Fibroblast of skin of right quadriceps (primary cell): ENCODE measurements at places on chromosomes 7 and 10.

DNA sequence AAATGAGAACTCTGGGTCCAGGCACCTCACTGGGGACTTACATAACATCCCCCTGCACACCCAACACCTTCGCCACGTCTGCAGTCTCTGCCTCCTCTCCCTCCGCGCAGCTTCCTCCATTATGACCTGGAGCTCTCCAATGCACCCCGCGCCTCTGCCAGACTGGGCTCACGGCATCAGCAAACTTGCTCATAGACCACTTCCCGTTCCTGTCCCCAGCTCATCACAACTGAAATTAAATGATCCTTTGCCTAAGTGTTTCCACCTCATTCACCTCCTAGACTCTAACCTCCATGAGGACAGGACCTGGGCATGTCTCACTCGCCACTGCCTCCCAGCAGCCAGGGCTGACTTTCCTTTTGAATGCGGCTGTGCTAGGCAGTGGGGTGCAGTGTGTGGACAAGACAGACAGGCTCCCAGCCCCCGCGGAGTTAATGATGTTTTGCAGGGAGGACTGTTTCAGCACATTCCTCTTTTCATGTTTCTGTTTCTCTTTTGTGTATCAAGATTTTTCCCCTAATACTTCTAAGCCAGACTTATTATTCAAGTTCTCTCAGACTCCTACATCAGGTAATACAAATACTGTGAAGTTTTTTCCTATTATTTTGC is 18.8 kb downstream of the CHST15 start:
- no peak for DNase-seq

DNA sequence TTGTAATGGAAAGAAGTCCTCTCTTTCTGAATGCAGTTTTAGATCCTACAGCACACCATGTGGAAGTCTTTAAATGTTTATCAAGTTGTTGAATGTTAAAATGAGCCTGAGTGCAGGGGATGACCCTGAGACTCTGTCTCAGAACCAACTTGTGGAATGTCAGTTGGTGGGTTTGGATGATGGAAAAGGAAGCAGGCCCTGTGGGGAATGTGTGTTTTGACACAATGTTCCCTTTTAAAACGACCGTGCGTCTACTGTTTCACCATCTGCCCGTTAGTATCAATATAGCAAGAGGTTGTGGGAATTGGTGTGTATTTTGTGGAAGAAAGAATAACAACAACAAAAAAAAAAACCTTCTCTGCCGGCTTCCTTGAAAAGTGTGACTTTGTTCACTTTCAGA is 8.3 kb downstream of the DYNC1I1 start:
- DNase-seq, result no peak

GRCh38 chr10:50310560-50311174 is 59.4 kb upstream of the ASAH2 start:
- no peak for DNase-seq

DNA sequence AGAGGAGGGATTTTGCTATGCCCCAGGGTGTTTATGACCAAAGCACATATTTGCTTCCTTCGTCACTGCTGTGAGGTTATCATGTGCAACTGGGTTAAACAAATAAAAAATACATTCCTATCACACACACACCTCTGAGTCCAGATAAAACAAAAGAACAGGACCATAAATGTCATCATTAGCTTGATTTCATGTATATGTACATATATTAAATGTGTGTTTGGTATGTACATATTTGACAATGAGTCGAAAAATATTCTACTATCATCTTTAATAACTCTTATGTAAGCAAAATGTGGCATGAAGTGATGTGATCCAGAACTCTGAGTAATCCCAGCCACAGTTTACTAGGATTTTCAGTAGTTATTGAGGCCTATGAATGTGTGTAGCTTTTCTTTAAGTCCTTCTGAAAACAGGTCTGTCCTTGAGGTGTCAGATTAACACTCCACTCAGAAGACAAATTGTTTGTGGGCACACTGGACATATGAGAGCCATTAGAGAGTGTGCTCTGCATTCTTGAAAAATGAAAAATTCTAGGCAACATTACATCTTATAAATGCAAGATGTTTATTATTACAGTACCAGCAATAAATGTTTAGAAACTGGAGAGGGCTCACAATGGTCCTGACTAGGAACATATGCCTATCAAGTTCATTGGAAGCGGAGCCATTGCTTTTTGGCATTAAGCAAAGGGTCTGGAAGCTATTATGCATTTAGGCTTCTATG is 335.1 kb upstream of the SEMA3A start:
- peak; percentile 84 for DNase-seq

- peak; percentile 5 for DNase-seq
These were observed 723.7 kb downstream of the SORCS1 start for GRCh38 chr10:106440767-106441166.

DNA sequence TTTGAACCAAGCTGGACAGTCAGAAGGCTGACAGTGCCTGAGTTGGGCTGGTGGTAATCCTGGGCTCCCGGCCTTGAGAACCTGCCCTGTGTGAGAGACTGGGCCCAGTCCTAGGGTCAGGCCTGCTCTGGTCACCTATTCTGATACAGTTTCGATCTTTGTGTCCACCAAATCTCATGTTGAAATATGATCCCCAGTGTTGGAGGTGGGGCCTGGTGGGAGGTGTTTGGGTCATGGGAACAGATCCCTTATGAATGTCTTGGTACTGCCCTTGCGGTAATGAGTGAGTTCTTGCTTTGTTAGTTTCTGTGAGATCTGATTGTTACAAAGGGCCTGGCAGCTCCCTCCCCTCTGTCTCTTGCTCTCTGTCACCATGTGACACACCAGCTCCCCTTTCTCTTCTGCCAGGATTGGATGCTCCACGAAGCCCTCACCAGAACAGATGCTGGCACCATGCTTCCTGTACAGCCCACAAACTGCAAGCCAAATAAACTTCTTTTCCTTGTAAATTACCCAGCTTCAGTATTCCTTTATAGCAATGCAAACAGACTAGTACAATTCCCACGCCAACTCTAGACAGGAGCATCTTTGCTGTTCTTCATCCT is 111.8 kb upstream of the ZNF438 start:
- DNase-seq, result no peak

DNA sequence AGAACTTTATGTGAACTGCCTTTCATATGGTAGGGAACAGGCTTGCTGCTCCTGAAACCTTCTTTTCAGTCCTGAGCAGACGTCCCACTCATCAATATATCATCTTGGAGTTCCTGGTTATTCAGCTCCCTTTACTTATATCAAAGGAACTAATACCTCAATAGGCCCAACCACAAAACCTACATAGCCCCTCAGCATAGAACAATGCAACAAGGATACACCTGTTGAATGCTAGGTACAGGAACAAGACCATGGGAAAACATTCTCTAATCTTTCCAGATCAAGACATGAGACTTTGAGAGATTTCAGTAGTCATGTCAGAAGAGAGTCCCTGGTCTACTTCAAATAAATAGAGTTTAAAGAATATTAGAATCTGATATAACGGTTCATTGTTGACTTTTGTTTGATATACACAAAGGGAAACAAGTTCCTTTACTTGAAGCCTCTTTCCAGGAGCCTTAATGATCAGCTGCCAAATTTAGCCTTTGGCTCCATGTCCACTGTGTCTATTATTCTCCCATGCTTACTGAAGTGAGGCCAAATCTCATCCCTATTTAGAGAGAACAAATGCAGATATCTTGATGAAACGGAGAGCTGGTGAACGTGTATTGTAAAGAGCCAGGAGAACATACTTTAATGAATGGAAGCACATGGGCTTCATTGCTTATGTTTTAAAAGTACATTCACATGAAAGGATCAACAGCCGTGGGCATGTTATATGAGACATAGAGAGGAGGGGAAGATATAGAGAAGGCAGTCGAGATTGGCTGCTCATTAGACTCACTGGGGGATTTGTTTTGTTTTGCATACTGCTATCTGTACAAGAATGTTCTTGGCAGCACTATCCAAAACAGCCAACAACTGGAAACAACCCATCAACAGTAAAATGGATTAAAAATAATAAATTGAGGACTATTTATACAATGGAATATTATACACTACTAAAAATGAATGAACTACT is 9.5 kb downstream of the RHOBTB1 start:
- no peak for DNase-seq

- DNase-seq, result peak; percentile 52
These were observed 95.0 kb downstream of the CDCA7L start for GRCh38 chr7:21850531-21851285.

DNA sequence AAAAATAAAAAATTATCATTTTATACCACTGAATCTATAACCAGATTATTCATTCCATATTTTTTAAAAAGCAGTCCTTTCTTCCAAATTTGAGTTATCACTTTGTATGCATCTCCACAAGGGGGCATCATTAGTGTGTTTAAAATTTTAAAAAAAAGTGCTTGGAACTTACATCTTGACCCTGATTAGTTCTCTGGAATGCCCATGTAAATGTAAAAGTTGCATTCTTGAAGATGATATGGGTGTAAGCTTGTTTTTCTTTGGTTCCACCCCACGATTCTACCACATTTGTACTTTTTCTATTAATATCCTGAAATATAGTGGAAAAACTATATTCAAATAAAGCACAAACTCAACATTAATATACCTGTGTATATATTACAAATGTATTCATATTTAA is 144.9 kb downstream of the ELAPOR2 start:
- DNase-seq, result peak; percentile 32

DNA sequence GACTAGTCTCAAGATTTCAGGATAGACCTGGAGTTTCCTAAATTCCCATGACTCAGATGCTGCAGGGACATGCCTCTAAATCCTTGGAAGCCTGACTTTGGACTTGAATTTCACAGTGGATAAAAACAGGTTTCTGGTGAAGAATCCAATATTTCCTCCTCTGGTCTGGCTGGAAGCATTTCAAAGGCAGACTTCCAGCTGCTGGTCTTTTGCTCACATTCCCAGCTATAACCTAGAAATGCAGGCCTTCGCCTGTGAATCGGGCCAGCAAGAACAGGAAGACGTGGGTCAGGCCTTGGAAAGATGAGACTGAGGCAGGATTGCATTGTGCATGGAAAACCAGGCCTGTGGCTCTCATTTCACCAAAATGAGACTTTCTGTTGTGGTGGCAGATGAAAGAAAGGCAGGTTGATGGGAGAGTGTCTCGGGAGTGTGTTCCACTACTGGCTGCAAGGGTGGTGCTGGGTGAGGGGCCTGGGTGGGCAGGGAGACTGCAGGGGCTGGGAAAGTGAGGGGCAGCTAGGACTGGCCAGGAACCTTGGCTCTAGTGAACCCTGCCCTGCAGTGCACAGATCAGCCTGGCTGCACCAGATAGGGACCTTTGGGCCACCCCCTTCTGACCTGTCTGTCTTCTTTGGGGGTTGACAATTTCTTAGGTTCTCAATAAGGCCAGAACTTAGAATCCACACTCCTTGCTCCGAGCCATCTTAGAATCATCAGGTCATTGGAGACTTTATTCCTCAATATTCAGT is 488.8 kb upstream of the MKI67 start:
- no peak for DNase-seq

GRCh38 chr7:157208571-157209413 is 70.1 kb downstream of the UBE3C start:
- no peak for DNase-seq

GRCh38 chr7:2794836-2795636 is 49.1 kb downstream of the GNA12 start:
- no peak for DNase-seq

DNA sequence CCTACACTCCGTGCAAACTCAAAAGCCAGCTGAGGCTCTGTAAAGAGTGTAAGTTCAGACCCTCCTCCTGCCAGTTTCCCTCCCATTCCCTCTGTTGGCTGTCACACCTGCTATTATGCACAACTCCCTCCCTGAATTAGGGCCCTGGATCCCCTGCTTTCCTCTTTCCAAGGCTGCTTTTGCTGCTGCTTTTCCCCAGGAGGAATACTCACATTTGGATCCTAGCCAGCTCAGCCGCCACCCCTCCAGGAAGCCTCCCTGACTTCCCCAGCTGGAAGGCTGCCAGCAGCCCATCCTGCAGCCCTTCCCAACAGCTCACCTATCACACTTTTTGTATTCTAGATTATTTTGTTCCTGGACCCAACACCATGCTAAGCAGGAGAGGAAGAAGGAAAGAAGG is 40.9 kb upstream of the WDR11 start:
- no peak for DNase-seq

DNA sequence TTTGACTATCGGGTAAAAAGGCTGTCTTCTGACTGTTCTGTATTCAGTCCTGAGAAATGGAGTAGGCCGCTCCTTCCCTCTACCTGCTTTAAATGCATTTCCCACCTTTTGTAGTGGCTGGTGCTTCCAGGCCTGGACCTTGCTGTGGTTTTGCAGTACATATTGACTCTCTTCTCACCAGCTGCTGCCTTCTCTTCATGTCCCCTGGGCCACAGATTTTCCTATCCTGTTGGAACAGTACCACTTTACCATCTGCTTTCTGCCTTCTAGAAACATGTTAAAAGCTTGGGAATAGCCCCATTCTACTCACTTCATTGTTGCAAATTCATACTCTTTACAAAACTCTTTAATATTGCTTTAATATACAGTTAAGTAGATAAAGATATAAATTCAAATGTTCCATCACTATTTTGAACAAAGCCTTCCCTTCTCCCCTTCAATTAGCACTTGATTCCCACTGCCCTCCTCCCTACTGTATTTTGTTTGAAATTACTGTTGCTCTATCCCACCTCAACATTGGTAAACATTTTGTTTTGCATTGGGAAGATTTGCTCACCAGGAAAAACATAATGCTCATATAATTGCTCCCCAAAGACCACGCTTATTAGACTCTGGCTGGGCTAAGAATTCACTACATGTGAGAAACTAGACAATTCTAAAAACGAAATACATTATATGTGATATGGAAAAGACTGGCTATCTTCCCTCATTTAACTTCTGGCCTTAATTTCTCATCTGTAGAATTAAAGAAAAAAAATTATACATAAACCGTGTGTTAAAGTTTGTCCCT is 17.3 kb upstream of the SEMA3C start:
- DNase-seq, result no peak

GRCh38 chr7:148611692-148612091 is 21.1 kb downstream of the C7orf33 start:
- DNase-seq, result no peak

DNA sequence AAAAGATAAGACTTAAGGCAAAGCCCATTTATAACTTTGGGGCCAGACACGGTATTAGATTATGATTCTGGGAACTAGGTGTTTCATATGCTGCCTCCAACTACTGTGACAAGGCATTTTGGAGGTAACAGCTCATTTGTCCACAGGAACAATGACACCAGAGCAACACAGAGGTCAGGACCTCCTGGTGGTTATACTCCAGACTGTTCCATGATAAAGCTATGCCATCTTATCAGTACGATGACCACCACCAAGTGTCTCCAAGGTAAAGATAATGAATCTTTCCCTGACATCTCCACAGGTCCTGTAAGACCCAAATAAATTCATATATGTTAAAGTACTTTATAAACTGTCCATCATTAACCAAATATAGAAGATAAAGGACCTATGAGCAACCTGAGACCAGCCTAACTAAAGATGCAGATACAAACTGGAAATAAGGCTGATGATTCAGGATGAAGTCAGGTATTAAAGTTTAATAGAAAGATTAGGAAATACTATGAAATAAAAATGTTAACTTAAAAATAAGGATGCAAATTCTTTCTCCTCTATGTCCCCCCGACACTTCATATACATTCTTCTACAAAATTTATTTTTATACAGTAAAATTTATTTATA is 26.2 kb downstream of the CUL2 start:
- no peak for DNase-seq

- DNase-seq, result peak; percentile 8
These were observed 730.4 kb downstream of the PHTF2 start for GRCh38 chr7:78528964-78529363.
